ENCODE measurements at places on chromosomes 7 and 10. TPM values are rescaled to one million over a fixed set of nuclear protein-coding genes. Genes with fewer than 3 reads are reported as not detected.

Gene NXPH1
- total RNA-seq: not detected

Gene CHST15
- 6.3 TPM for total RNA-seq

Gene SHOC2
- 29.3 TPM for total RNA-seq

Gene DRGX
- total RNA-seq: not detected

Gene MINDY4
- 18.3 TPM for total RNA-seq
